Activated CD4-positive, CD25-positive, alpha-beta regulatory T cell treated with anti-CD3 and anti-CD28 coated beads, Interleukin-2, amount 50 U/mL, for 72 hours (primary cell): ENCODE measurements at places on chromosomes 1 and 21.
A peak's percentile ranks its signal among the peaks of the same experiment; 100 is the strongest.

DNA sequence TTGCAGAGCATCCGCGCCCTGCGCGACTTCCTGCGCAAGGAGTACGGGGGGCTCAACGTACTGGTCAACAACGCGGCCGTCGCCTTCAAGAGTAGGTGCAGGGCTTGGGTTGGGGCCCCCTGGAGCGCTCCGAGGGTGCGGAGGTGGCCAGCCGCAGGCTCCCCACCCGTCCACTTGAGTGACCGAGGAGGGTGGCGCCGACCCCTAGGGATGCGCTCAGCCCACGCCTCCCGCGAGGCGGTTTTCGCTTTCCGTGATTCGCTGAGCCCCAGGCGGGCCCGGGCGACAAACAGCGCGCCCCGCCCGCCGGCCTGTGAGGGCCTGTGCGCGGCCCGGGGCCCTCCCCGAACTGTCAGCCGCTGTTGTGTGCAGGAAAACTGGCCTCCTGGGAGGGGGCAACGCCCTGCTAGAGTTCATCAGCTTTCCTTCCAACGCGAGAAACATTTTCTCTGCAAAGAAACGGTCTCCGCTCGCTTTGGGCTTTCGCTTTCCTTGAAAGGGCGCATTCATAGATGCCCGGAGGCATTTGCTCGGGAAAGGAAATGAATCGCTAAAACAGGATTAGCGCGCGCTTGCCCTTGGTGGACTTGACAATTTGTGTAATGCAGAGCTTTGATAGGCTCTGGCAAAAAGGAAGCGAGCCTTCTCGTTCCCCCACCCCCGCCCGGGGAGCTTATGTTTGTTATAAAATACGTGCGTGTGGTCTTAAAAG lies 668 bp downstream of the CBR3 start:
- DNase-seq, result no peak

GRCh38 chr1:5376538-5377247 lies 615.5 kb downstream of the NPHP4 start:
- DNase-seq, result no peak

DNA sequence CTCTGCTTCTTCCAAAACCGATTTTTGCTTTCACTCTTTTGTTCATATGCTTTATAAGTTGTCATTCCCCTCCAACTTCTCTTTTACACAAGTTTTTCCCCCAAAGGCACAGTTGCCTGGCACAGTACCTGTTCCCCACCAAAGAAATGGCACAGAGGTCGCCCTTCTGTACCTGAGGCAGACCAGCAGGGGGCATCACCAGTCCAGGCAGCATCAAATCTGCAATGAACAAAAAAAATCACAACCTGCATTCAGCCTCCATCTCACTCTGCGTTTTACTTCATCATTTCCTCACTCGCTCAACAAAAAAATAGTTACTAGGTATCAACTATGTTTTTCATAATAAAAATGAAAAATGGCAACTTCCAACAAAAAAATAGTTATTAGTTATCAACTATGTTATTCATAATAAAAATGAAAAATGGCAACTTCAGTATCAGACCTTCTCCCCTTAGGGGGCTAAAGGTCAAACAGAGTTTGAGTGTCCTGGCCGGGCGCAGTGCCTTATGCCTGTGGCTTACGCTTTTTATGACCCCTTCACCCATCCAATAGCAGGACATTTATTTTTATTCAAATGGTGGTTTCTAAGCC lies 4.1 kb downstream of the EIF2D start:
- DNase-seq, result peak; percentile 59

DNA sequence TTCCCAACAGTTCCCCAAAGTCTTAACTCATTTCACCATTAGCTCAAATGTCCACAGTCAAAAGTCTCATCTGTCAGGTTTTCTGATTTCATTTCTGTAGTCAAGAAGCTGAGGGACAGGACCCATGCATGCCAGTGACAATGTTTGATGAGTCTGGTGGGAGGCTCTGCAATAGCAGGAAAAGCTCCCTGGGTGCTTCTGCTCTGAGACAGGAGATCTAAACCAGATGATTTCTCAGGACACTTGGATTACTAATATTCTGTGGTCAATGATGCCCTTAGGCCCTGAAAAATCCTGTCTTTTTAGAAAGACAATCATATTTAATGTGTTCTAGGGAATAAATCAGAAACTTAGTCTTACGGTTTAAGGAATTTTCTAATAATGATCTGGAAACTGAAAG lies 56.4 kb downstream of the PCBP3 start:
- no peak for DNase-seq

GRCh38 chr1:21816602-21817302 lies 4.7 kb downstream of the LDLRAD2 start:
- DNase-seq, result no peak

DNA sequence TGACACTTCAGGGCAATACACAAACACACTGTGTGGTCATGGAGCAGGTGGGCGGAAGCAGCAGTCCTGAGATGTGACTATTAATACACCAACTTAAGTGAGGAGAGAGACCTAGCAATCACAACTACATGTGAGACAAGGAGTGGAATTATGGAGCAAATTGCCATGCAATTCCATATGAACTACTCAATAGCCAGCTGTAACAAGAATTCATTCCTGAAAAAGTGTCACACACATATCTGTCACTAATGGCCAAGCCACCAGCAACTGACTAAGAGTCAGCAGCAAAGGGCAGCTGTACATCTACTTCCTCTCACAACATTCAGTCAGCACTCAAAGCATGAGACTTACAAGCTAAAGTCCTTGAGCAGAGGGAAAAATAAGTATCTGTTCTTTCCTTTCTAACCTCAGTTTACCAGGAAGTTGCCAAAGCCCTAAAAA lies 46.2 kb downstream of the GPR3 start:
- no peak for DNase-seq

- peak; percentile 13 for DNase-seq
These were observed 1.0 kb upstream of the TFF2 start for GRCh38 chr21:42351626-42352440.
